ENCODE measurements at places on chromosomes 2 and 18. TPM values are rescaled to one million over a fixed set of nuclear protein-coding genes. Genes with fewer than 3 reads are reported as not detected.
A peak's percentile ranks its signal among the peaks of the same experiment; 100 is the strongest.

Gene CHPF
- total RNA-seq: 68.1 TPM

DNA sequence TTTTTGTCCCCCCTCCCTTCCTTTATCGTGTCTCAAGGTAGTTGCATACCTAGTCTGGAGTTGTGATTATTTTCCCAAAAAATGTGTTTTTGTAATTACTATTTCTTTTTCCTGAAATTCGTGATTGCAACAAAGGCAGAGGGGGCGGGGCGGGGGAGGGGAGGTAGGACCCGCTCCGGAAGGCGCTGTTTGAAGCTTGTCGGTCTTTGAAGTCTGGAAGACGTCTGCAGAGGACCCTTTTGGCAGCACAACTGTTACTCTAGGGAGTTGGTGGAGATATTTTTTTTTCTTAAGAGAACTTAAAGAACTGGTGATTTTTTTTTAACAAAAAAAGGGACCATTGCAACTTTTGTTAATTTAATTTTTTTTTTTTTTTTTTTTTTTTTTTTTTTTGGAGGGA is 2.1 kb downstream of the SOX11 start:
- DNase-seq: no peak

GRCh38 chr18:62846313-62846712 is 131.0 kb downstream of the PHLPP1 start:
- DNase-seq: no peak

DNA sequence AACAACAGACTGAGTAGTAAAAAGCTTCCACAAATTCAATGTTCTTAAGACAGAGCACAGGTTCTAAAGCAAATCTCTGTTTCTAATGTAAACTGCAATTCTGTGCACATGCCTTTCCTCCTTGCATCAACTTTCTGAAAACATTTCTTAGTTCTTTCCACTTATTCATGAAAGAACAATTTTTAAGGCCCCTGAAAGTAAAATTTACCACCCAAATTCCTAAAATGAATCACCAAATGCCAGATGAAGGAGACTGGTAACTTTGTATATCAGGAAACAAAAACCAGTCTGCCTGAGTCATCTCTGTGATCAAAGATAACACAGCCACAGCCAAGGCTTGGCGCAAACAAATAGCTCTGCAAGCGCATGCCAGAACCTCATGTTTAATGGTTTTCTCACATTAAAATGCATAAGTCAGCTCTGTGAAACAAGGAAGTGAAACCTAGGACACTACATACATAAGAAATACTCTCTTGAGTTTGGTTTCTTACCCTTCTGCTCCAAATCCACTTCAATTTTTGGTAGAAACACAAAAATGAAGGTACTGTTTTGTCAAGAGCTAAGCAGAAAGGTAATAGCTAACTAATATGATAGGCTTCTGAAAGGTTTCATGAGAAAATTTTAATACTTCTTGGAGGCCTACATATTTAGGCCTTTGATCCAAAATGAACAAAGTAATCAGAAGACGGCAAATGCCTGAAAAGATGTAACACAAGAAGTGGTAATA is 169.4 kb downstream of the THADA start:
- DNase-seq: no peak

- DNase-seq: peak; percentile 68
Measured at GRCh38 chr18:596288-596881, 403 bp upstream of the CLUL1 start.

GRCh38 chr2:86397986-86398385 is 43.2 kb upstream of the KDM3A start:
- no peak for DNase-seq

DNA sequence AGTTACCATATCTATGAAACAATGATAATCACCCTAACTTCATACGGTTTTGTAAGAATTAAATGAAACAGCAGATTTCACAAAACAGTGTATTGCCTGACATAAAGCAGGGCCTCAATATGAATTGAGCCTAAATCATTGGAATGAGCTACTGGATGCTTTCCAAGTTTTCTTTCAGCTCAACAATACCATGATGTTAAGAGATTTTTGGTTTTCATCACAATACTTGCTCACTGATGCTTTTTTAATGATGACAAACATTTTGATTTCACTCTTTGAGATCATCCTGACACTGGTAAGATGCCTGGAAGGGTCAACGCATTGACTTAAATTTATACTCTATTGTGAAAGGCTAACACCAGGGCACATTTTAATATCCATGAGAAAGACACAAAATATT is 377.5 kb downstream of the ZNF521 start:
- DNase-seq: no peak

- DNase-seq: no peak
Measured at GRCh38 chr2:122530814-122531213, 775.4 kb downstream of the TSN start.

GRCh38 chr2:81495556-81495955 is 1191.0 kb upstream of the LRRTM1 start:
- no peak for DNase-seq

DNA sequence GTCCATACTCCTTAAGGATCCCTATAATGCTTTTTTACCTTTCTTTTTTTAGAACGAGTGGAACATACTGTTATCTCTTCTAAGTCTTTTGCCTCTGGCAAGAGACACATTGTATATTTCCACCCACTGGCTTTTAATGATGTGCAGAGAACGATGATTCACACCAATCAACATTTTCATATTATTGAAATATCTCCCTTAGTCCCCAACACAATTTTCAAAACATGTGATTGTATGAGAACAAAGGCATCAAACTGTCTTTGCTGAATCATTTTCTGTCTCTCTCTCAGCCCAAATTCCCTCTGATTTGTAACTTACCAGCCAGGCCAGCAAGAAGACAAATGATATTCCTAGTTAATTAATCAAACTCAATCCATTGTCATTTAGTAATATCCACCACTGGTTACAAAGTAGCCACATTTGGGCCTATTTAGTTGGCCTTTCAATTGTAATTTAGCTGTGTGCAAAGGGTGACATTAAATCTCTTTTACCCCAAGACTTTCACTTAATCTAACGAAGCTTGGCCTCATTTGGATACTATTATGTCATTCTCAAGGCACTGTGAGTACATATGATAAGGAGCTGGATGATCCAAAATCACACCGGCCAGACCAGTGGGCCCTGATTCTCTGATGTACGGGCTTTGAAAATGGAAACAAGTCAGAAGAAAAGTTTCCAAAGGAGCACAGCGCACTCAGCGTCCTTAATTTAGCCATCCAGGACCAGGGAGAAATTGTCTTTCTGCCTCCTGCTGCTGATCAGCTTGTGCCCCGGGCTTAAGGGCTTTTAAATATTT is 185.1 kb downstream of the SCG2 start:
- DNase-seq: no peak

DNA sequence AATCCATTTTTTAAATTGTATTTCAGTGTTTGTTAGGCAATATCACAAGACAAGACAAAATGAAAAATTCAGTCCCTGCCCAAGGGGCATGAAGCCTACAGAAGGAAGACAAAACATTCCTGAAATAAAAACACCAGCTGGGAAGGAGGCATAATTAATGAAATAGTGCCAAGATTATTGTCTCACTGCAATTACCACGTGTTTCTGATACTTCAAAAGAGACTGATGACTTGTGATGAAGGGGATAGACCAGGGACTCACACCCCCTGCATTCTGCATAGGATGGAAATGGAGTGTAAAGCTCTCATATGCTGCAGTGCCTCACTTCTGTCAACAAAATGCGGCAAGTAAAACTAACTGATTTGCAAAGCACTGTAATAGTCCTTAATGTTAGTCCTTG is 178.1 kb downstream of the BARD1 start:
- no peak for DNase-seq

Gene ABCB11
- not detected for total RNA-seq

Gene ASAP2
- 16.6 TPM for total RNA-seq

Gene SNTG2
- total RNA-seq: 18.1 TPM

DNA sequence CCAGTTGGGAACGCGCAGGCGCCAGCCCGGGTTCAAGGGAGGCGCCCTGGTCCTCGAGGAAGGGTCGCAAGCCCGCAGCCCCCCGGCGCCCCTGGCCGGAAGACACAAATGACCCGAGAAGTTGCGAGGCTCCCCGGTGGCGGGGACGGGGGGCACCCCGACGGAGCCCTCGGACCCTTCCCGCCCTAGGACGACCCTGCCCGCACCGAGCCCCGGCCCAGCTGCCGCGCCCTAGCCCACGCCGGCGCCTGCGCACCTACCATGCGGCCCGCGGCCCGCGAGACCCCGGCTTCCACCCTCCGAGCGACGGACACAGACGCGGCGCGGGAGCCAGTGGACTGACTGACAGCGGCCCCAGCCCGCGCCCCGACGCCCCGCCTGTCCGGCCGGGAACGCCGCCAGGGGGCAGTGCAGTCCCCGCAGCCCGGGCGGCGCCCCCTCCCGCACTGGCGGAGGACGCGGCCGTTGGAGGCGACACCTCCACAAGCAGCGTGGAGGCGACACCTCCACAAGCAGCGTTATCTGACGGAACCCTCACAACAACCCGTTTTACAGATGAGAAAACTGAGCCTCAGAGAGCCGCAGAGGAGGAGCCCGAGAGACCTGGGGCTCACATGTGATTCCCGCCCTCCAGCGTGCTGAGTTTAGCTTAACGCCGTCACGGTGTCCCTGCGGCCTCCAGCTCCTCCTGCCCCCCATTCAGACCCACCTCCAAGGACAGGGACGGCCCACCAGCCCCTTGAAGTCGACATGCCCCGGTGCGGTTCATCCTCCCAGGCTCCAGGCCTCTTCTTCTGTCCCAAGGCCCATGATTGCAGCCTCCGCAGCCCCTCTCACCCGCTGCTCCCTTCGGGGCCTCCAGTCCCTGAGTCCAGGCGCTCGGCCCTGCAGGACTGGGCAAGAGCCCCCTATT is at the start of gene NMUR1:
TSS of gene NMUR1 (minus strand) at position 347 of the 913 bp plus-strand sequence. CDS start at position 263, 84 bp downstream.
- peak; percentile 91 for DNase-seq

DNA sequence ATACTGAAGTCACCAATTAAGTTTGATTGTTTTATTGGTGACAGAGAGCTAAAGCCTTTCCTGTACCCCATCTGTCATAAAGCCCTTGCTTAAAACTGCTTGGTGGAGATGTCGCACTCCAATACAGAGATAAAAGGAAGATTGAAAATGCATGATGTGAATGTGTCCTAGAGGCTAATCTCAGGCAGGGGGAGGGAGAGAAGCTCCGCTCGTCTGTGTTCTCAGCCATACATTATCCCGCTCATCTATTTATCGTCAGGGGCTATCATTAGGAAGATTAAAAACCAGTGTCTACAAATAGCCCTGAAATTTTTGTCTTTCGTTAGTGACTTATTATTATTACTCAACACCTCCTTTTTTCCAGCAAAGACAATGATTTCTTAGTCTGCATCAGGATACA is 110.3 kb downstream of the CMPK2 start:
- DNase-seq: no peak

- no peak for DNase-seq
Measured at GRCh38 chr2:288758-289361, 969 bp upstream of the ALKAL2 start.

- no peak for DNase-seq
Measured at GRCh38 chr2:168699844-168700417, 102.5 kb upstream of the NOSTRIN start.

DNA sequence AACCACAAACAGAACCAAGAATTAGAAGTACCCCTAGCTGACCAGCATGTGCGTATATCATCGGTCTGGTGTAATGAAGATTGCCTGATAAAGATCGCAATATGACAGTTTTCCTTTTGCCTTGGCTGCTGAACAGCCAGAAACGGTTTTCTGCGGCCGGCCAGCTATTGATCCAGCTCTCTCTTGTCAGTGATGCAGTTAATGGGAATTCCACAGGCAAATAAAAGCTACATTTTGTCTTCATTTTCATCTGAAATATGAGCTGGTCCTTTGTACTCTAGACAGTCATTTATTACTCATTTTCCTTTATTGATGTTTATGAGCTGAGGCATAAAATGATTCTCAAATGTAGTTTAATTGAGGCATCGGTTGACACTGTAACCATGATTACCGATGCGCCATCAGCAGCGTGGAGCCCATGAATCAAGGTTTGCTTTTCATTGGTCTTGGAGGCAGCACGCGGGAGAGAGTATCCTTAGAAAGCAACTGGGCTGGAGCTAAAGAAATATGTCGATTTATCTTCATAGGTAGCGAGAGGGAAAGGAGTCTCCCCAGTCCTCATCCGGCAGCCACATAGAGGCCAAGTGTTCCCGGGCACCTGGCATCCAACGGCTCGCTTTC is 535.2 kb downstream of the GALR1 start:
- no peak for DNase-seq

DNA sequence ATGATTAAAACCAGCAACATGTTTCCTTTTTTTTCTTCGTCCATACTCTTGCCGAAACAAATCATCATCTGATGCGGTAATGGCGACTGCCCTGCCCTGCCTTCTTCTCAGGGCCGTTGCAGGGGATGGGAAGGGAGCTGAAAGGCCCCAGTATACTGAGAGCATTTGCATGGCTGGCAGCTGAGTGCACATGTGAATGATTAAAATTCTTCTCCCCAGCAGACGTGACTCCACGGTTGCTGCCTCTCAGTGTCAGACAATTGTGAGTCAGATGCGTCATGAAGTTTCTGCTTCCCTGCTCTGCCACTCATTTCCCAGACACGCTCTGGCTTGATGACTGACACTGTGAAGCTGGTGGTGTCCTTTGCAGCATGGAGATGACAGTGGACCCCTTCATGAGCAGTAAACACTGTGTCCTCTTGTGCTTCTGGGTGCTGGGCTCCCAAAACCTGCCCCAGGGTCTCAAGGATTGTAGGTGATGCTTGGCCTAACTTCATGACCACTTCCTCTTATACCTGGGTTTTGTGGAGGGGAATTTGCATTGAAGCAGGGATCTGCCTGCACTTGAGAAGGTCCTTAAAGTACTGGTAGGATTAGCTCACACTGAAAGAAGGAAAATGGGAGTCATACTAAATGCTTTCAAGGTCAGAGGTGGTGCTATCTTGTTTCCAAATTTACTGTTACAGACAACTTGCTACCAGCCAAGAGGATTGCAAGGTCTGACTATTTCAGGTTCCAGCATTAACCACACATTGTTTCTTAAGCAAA is 222.5 kb upstream of the COPS8 start:
- no peak for DNase-seq

Gene PIAS2
- total RNA-seq: 53.9 TPM

- DNase-seq: no peak
Measured at GRCh38 chr2:191991442-191991841, 144.6 kb upstream of the CAVIN2 start.

DNA sequence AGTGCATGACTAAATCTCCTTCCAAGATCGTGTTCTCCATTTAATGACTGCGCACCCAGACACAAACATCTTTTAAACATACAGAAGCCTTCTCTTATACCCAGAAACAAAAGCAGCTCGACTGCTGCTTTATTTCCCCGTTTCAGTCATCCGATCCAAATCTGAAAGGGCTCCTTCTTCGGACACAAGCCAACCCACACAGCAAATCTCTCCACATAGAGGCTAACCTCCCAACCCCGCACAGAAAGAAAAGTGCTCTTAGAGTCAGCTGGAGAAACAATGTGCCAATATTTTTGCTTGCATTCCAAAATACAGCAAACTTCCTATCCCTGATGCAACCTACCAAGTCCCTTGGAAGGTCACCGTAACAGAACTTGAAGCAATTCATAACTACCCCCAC is 29.1 kb downstream of the GAREM1 start:
- DNase-seq: no peak

DNA sequence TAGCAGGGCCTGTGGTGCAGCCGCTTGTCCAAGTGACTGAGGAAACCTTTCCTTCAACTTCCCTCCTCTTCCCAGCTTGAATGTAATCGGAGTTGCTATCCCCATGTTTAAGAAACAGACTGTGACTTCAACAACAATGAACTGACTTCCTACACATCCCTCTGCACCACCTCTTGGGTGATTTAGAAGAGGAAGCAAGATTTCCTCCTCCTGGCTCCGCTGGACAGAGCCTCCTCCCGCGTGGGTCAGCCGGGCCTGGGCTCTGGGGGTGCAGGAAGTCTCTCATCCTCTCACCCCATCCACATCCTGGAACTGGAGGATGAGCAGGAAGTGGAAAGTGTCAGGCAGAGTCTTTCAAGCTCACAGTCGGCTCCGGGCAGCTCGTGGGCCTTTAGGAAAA is 84.3 kb downstream of the GATA6 start:
- no peak for DNase-seq

Measured in H1 (cell line).